ENCODE measurements at places on chromosomes 7 and 10.
A peak's percentile ranks its signal among the peaks of the same experiment; 100 is the strongest.

DNA sequence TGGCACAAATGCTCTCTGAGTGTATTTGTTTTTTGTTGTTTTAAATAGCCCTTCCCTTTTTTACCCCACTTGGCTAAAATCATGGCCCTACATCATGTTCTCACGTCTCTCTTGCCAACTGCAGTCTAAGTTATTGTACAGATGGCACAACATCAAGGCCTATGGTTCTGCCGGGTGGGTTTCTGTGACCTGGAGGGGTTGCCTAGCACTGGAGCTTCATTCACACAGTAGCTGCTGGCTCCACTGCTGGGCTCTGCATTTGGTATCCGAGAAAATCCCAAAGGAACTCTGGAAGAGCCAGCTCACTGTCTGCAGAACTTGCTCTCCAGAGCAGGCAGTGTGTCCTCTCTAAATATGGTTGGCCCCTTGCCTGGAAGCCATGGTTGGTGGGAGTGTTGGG, 120.6 kb downstream of the LRRC4 start:
- DNase-seq, result no peak

- no peak for DNase-seq
These were observed 217.6 kb downstream of the GFRA1 start for GRCh38 chr10:116055252-116055916.

- DNase-seq, result no peak
These were observed 46.2 kb downstream of the KCNMA1 start for GRCh38 chr10:77591238-77591880.

GRCh38 chr7:17097668-17098297, 200.7 kb upstream of the AHR start:
- DNase-seq, result no peak

GRCh38 chr7:17932770-17933169, 7.5 kb downstream of the SNX13 start:
- DNase-seq, result no peak

DNA sequence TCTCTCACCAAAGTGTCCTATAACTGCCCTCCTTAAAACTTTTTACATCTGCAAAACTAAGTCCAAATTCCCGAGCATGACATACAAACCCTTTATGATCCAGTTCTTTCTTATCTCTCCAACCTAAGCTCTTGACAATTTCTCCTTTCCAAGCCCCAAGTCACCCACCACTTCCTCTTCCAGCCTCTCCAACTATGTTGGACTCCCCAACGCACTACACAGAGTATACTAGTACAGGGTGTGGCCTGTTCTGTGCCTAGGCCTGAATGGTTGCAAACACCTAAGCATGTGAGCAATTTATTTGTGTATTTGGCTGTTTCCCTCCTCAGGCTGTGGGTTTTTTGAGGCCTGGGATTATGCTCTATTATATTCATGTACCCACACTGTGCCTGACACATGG, 101.2 kb upstream of the APBB1IP start:
- DNase-seq, result no peak

- no peak for DNase-seq
These were observed 19.1 kb downstream of the CEP41 start for GRCh38 chr7:130421684-130422083.

- no peak for DNase-seq
These were observed 157.3 kb upstream of the NPVF start for GRCh38 chr7:25385506-25386136.

DNA sequence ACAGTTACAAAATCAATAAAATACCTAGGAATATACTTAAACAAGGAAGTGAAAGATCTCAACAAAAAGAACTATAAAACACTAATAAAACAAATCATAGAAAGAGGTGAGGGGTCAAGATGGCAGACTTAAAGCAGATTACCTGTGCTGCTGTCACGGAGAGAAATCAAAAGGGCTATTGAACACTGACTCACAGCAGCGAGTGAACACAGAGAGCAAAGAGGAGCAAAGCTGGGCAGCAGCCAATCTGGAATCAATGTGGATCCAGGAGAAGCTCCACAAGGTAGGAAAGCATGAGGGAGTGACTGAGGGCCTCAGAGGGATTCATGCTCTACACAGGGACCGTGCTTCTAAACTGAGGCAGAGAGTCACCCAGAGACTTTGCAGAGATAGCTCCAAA, 562.0 kb upstream of the SEMA3D start:
- DNase-seq, result no peak

DNA sequence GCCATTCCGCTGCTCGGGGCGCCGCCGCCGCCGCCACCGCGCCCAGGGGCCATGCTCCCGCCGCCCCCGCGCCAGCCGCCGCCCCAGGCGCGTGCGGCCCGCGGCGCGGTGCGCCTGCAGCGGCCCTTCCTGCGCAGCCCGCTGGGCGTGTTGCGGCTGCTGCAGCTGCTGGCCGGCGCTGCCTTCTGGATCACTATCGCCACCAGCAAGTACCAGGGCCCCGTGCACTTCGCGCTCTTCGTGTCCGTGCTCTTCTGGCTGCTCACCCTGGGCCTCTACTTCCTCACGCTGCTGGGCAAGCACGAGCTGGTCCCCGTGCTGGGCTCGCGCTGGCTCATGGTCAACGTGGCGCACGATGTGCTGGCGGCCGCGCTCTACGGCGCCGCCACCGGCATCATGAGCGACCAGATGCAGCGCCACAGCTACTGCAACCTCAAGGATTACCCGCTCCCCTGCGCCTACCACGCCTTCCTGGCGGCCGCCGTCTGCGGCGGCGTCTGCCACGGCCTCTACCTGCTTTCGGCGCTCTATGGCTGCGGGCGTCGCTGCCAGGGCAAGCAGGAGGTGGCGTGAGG, 383 bp downstream of the MARVELD1 start:
- DNase-seq, result peak; percentile 44

DNA sequence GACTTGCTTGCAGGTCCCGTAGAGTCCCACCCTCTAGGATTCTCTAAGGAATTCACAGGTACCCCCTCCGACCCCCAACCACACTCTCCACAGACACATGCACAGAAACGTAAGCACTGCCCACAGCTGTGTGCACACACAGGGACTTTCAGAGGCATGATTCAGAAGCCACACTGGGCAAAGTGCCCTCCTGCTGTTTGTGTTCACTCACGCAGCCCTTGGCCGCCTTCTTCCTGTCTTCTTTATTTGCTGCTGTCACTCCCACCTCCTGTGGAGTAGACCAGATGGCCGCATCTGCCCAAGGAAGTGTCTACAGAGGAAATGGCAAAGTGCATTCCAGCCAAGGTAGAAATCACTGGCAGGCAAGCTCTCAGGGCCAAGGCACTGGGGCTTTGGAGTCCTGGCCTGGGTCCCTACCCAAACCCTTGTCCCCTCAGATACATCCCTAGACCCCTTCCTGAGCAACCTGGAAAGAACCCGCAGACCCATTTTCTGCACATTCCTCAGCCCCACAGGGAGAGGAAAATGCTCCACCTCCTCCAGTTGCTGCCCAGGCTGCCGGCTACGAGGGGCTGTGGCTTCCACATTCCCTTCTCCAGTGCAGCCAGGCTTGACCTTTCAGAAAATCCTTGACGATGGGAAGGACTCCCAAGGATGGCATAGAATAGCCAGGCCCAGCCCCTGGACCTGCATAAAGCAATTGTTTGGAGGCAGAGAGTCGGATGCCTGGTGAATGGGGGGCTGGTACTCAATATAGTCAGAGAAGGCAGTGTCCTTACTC, 21.6 kb upstream of the GIMAP8 start:
- peak; percentile 26 for DNase-seq

GRCh38 chr7:132464740-132465139, 111.5 kb downstream of the PLXNA4 start:
- no peak for DNase-seq

DNA sequence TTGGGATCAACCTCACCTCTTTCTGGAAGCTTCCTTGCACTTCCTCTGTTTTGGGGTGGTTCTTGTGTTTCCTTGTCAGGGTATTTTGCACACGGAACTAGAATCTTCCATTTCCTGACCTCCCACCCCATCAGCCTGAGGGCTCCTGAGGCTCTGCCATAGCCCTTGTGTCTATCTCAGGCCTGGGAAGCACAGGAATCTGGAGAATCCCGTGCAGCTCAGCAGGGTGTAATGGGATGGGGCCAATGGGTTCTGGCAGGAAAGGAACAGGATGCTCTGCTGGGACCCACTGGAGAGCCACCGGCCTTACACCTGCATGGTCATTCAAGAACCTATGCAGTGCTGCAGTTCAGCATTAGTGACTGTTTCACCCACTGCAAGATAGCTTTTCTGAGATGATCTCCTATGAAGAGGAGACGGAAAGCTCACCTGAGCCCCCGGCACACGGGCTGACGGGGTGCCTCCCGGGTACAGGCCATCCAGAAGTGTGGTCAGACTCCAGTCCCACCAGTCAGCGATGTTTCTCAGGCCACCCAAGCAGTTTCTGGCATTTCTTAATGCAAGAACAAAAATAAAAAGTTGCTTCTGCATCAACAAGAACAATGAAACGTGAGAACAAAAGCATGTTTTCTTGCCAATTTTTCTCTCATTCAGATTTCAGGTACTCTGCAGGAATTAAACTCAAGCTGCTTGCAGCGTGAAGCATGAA, 133.2 kb downstream of the PKD1L1 start:
- no peak for DNase-seq

DNA sequence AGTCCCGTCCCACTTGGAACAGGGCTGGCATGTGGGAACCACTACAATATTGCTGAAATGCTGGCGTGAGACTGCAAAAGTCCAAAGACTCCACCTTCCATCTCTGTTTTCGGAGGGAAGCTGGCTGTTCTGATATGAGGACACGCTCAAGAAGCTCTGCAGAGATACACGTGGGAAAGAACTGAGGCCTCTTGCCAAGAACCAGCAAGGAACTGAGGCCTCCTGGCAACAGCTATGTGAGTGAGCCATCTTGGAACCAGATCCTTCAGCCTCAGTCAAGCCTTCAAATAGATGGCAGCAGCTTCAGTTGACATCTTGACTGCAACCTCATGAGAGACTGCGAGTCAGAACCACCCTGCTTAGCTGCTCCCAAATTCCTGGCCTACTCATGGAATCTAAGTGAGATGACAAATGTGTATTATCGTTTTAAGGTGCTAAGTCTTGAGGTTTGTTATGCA, 30.8 kb downstream of the SGMS1 start:
- DNase-seq, result no peak

GRCh38 chr7:66739953-66740301, 606 bp upstream of the RABGEF1 start:
- peak; percentile 6 for DNase-seq

DNA sequence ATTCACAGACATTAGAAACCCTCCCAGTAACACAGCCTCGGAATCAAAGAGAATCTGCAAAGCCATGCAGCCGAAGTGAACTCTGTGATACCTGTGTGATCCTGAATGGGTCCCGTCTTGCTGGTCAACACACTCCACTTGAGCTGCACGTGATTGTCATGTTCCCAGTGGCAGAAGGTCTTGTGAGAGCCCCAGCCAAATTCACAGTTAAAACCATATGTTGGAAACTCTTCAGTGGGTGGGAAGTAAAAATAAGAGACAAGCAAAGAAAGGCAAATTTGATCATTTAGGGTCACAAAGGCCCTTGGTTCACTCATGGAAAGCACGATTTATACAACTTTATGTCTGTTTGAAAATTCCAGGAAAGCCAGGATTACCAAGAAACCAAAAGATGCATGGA, 142.3 kb downstream of the NRP1 start:
- no peak for DNase-seq

DNA sequence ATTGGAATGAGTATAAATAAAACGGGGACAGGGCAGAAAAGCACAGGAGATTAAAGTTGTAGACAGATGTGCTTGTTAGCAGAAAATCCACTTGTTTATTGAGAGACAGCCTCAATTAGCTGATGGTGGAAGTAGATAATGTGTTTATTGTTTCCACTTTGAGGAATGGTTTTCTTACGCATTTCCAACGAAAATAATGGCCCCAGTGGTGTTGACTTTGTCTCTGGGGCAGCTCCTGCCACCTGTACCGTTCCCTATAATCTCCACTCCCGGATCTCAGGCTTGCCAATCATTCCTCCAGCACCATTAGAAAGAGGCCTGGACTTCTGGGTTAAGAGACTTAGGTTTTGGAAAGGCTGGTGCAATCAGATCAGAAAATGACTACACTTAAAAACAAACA, 638.7 kb downstream of the PARD3 start:
- no peak for DNase-seq

DNA sequence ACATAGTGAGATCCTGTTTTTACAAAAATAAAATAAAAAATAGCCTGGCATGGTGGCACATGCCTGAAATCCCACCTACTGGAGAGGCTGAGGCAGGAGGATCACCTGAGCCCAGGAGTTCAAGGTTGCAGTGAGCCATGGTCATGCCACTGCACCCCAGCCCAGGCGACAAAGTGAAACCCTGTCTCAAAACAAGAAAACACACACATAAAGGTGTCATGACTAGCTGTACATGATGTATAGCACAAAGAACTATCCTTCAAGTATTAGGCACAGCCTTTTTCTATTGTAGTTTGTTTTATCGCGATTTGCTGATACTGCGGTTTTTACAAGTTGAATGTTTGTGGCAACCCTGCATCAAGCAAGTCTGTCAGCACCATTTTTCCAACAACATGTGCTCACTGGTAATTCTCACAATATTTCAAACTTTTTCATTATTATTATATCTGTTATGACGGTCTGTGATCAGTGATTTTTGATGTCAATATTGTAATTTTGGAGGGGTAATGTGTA, 11.5 kb upstream of the SNX13 start:
- DNase-seq, result no peak

- no peak for DNase-seq
These were observed 104.3 kb downstream of the KCNMA1 start for GRCh38 chr10:77533146-77533886.

- no peak for DNase-seq
These were observed 181.8 kb upstream of the MBL2 start for GRCh38 chr10:52954407-52954806.

DNA sequence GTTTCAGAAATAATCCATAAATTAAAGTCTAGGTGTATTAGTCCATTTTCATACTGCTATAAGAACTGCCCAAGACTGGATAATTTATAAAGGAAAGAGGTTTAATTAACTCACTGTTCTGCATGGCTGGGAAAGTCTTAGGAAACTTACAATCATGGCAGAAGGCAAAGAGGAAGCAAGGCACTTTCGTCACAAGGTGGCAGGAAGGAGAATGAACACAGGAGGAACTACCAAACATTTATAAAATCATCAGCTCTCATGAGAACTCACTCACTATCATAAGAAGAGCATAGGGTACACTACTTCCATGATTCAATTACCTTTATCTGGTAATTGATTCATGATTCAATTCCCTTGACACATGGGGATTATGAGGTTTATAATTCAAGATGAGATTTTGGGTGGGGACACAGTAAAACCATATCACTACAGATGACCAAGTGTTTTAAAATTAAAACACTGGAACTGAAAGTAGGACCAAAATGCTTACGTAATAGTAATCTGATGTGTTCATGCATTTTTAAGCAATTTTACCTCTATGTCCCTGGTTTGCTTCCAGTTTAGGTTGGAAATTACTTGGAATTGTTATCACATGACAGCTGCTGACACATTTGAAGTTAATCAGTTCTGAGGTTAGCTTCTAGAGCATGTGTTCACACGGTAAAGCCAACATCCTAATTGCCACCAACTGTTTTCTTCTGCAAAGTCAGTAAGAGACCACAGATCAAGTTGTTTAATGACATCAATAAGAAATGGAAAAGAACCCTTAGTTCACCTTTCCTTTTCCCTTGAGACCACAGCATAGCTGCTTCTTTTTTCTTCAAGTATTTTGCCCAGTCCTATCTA, 48.4 kb upstream of the SEMA3C start:
- DNase-seq, result no peak

- no peak for DNase-seq
These were observed 36.9 kb upstream of the KMT2E start for GRCh38 chr7:104976966-104977636.

GRCh38 chr7:96224073-96224472, 97.8 kb downstream of the SLC25A13 start:
- DNase-seq, result no peak

Measured in activated gamma-delta T cell treated with Interleukin-2 at 50 U/mL for 16 hours (primary cell).